ENCODE measurements at places on chromosomes 1 and 21.

DNA sequence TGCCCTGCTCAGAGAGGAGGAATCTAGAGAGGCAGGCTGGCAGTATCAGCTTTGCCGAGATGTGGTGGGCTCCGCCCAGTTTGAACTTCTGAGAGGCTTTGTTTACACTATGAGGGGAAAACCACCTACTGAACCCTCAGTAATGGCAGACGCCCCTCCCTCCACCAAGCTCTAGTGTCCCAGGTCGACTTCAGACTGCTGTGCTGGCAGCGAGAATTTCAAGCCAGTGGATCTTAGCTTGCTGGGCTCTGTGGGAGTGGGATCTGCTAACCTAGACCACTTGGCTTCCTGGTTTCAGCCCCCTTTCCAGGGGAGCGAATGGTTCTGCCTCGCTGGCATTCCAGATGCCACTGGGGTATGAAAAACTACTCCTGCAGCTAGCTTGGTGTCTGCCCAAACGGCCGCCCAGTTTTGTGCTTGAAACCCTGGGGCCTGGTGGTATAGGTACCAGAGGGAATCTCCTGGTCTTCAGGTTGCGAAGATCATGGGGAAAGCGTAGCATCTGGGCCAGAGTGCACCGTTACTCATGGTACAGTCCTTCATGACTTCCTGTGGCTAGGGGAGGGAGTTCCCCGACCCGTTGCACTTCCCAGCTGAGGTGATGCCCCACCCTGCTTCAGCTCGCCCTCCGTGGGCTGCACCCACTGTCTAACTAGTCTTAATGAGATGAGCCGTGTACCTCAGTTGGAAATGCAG, 43.6 kb downstream of the C21orf91 start:
- DNase-seq, result no peak

GRCh38 chr21:34126691-34127090, 53.3 kb downstream of the MRPS6 start:
- peak; percentile 75 for DNase-seq

DNA sequence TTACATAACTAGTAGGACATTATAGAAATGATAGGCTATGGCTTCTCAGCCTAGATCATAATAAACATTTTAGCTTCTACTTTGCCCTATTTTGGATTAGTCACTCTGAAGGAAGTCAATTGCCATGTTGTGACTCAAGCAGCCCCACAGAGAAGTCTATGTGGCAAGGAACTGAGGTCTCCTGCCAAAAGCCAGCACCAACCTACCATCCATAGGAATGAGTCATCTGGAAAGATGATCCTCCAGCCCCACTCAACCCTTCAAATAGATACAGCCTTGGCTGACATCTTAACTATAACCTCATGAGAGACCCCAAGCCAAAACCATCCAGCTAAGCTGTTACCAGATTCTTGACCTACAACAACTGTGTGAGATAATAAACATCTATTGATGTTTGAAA, 76.3 kb upstream of the BEND5 start:
- peak; percentile 8 for DNase-seq

DNA sequence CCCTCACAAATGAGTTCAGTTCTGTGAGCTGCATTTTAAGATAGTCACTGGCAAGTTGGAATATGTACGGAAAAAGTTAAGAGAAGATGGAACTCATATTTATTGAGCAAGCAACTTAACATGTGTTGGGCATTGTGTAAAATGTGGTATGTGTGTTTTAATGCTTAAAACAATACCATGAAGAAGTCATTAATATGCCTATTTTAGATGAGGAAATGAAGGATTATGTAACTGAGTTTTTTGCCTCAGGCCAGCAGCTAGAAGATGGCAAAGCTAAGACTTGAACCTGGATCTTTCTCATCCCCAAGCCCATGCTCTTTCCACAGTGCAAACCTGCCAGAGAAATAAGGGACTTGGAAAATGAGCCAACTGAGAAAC, 48.9 kb downstream of the SPATA46 start:
- DNase-seq, result no peak

DNA sequence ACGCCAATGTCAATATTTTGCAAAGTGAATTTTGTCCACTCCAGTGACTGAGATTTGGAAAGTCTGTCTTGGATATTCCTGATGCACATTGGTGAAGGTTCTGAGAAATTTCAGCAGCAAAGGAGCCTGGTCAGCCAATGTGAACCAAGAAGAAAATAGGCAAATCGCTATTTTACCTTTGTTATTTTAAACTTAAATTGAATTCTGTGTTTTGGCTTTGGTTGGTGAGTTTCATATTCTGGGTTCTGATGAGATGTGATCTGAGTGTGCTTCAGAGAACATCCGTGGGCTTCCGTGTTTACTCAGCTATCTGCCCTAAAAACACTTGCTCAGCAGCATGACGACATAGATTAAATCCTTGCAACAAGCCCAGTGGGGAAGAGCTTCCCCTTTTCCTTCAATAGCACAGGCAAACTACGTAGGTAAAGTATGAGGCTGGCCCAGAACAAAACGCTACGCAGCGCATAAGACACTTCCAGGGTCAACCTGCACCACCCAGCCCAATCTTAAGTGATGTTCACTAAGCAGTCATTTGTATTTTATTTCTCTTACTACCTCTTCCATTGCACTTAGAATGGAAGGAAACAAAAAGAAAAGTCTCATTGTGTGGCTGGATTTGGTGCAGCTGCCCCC, 176.4 kb upstream of the KAZN start:
- no peak for DNase-seq

DNA sequence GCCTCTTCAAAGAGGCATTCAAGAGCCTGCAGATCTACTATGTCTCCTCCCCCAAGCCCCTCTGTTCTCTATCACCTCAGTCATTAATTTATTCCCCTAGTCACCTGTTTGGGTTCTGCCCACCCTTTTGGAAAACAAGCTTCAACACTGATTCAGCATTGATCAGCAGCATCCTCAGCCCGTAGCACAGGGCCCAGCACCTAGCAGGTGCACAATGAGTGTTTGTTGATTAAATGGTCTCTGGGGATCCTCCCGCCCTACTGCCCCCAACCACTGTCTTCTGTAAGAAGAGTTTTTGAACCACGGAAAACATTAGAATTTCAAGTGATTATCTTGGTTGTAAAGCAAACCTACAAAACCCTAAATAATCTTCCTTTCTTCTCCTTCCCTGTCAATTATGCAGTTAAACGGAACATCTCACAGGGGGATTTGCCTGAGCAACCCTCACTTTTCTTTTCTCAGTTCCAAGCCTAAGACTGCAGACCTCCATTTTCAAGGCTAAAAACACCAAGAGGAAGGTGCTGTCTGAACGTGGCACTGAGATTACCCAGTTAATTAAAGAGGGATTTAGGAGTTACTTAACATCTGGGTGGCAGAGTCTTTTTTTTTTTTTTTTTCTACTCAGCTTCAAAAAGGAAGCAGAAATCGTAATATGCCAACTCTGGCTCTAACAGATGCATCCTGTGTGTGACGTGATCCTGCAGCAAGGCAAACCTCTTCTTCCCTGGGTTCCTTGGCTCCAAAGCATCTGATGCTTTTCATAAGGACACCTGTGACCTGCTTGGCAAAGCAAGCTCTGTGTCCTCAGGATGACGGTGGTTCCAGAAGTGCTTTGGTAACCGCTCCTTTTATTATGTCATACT, 163.0 kb downstream of the KAZN start:
- DNase-seq, result no peak

- DNase-seq, result no peak
Measured at GRCh38 chr1:45545019-45545493, 5.6 kb upstream of the AKR1A1 start.

GRCh38 chr1:194723067-194723466, 1536.7 kb upstream of the B3GALT2 start:
- DNase-seq, result peak; percentile 74

- DNase-seq, result no peak
Measured at GRCh38 chr1:203522237-203522636, 28.3 kb downstream of the OPTC start.

DNA sequence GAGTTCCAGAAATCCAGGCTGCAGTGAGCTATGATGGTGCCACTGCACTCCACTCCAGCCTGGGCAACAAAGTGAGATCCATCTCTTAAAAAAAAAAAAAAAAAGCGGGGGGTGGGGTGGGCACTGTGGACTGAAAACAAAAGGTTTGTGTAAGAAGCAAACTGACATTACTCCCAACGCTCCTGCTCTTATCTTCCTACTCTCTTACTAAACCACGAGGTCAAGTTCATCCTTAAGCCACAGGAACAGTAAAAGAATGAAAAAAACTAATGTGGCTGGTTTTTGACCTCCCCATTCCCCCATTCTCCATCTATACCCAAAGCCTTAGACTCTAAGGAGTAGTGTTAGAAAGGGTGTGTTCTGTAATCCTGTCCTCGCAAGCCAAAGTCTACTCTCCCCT, 30.8 kb downstream of the TFAP2E start:
- DNase-seq, result no peak

DNA sequence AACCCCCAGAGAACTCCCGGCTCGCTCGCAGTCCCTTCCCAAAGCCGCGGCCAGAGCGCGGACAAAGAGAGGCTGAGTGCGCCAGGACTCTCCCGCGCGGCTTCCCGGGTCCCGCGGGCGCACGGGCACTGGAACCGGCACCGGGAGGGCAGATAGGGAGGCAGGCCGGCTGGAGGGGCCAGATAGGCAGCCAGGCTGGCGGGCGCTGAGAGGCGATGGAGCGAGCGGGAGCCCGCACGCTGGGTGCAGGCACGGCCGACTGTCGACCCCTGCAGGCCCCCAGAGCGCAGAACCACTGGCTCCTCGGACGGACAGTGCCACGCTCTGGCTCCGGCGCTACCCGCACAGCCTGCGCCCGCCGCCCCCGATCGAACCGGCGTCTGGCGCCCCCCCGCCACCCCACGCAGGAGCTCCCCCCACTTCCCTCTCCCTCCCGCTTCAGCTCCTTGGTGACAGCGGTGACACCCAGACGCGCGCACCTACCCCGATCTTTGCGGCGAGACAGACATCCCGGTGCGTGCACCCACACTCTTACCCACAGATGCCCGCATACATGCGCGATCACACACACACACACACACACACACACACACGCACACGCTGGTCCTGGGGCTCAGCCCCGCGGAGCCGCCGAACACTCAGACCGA, 534 bp downstream of the SLC6A9 start:
- DNase-seq, result peak; percentile 70

- DNase-seq, result no peak
Measured at GRCh38 chr1:164562947-164563520, 4.0 kb downstream of the PBX1 start.

- peak; percentile 88 for DNase-seq
Measured at GRCh38 chr1:9289711-9290485, 2.8 kb upstream of the SPSB1 start.

DNA sequence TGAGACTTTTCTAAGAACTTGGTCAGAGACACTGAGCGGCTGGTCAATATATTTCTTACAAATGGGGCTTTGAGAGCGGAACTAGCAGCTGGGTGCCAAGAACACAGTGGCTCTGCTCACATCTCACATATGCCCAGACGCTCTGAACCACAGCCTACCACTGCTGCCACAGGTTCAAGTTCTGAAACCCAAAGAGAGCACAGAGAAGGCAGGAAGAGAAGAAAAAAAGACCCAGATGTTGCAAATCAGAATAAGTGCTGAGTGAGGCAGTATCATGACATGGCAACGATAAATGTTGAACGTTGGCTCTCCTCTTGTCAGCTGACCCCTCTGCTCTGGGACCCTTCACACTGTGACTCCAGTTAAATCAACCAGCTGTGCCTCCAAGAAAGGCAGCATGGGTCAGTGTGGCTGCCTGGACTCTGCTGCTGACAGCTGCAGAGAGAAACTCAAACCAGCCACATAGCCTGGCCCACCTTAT, 26.4 kb downstream of the HIVEP3 start:
- DNase-seq, result no peak

- DNase-seq, result no peak
Measured at GRCh38 chr1:202329891-202330290, 11.8 kb downstream of the UBE2T start.

GRCh38 chr1:162363823-162364222, 12.8 kb downstream of the SPATA46 start:
- DNase-seq, result no peak

DNA sequence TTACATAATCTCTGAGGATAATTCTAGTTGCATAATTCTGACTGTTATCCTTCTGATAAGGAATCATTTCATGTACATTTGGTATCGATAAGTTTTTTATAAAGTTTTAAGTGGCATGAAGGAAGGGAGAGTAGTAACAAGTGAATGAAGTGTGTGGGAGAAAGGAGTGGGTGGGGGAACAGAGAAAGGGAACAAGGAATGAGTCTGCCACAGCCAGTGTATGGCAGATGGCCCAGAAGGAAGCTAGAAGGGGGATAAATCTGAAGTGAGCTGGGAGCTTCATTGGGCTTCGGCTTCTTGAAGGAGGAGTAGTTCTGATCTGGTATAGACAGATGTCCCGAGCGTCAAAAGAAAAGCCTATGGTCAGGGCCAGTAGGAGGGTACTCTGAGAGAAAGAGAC, 18.6 kb downstream of the ZBTB40 start:
- DNase-seq, result no peak

DNA sequence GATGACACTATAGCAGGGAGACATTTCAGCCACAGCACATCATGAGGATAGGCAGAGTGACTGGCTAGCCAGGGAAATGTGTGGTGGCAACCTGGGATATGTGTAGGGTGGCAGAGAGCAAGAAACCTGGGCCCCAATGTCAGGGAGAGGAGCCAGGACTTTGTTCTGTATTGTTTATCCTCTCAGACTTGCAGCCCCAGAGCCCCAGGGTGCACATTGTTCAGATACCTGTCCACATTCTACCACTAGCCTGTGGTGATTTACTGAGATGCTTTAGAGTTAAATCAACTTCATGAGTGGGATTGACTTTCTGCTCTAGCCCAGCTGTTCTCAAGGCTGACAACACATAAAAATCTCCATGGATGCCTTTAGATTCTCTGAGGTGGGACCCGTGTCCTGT, 61.5 kb downstream of the MAB21L3 start:
- no peak for DNase-seq

- no peak for DNase-seq
Measured at GRCh38 chr1:93483200-93483599, 35.3 kb downstream of the FNBP1L start.

- DNase-seq, result no peak
Measured at GRCh38 chr1:36884029-36884701, 150.2 kb downstream of the GRIK3 start.

- DNase-seq, result no peak
Measured at GRCh38 chr1:211938561-211938997, 96.8 kb downstream of the INTS7 start.
